Nasal cavity respiratory epithelium epithelial cell of viscerocranial mucosa (primary cell): ENCODE measurements at places on chromosomes 7 and 10. TPM values are rescaled to one million over a fixed set of nuclear protein-coding genes. Genes with fewer than 3 reads are reported as not detected.

Gene PRSS37
- total RNA-seq = not detected in 2 replicates

Gene MRLN
- total RNA-seq = not detected in 2 replicates

Gene MET
- total RNA-seq = 265 and 276 TPM in 2 replicates

Gene FGL2
- 0.34 TPM in 1 of 2 replicates, not detected in the other for total RNA-seq

Gene SPAM1
- total RNA-seq = not detected in 2 replicates

Gene CALHM1
- not detected in 2 replicates for total RNA-seq

Gene COPS6
- total RNA-seq = 56.0 and 63.2 TPM in 2 replicates

Gene LRRC18
- total RNA-seq = not detected in 2 replicates

Gene CTAGE4
- total RNA-seq = 0.14 and 2.1 TPM in 2 replicates

Gene TMEM254
- total RNA-seq = 13.0 and 20.7 TPM in 2 replicates

Gene JCAD
- total RNA-seq = under 0.01 and 0.43 TPM in 2 replicates

Gene TMEM130
- total RNA-seq = not detected in 2 replicates

Gene AMZ1
- total RNA-seq = under 0.01 TPM in 1 of 2 replicates, not detected in the other

Gene GPR141
- 0.28 TPM in 1 of 2 replicates, not detected in the other for total RNA-seq

Gene TSPAN12
- 1.0 and 2.1 TPM in 2 replicates for total RNA-seq

Gene RNF32
- 1.1 and 2.1 TPM in 2 replicates for total RNA-seq

Gene DLX6
- 0.34 and 0.36 TPM in 2 replicates for total RNA-seq

Gene BEND7
- total RNA-seq = 1.4 and 10.3 TPM in 2 replicates

Gene HOXA11
- total RNA-seq = not detected in 2 replicates

Gene FAM107B
- 18.5 and 29.3 TPM in 2 replicates for total RNA-seq

Gene FGFR2
- 20.2 and 35.2 TPM in 2 replicates for total RNA-seq

Gene SPDYE2
- not detected in 2 replicates for total RNA-seq

Gene PLEKHS1
- 0.28 TPM in 1 of 2 replicates, not detected in the other for total RNA-seq

Gene AGAP4
- 2.4 and 8.4 TPM in 2 replicates for total RNA-seq

Gene HMX3
- total RNA-seq = 0.07 and 0.34 TPM in 2 replicates

Gene TMEM140
- under 0.01 and 1.8 TPM in 2 replicates for total RNA-seq

Gene DYDC2
- not detected in 2 replicates for total RNA-seq

Gene RALA
- total RNA-seq = 23.2 and 33.0 TPM in 2 replicates

Gene VAX1
- under 0.01 TPM in 1 of 2 replicates, not detected in the other for total RNA-seq

Gene TRIM50
- under 0.01 TPM in 1 of 2 replicates, not detected in the other for total RNA-seq
